ENCODE measurements at places on chromosomes 12 and 14.

DNA sequence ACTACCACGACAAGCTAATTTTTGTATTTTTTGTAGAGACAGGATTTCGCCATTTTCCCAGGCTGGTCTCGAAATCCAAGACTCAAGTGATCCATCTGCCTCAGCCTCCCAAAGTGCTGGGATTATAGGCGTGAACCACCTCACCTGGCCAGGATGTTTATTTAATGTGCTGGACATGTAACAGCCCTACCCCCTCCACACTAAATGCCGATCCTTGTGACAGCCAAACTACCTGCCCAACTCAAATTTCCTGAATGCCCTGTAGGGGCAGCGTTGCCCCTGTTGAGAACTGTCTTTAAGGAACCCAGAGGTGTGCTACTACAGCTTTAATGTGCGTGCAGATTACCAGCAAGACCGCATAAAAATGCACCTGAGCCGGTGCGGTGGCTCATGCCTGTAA is 48.1 kb downstream of the KCNK13 start:
- no peak for DNase-seq

GRCh38 chr14:42778984-42779383 is 1172.3 kb downstream of the LRFN5 start:
- no peak for DNase-seq

- DNase-seq, result no peak
Observed at GRCh38 chr12:4091016-4091743, 182.4 kb upstream of the CCND2 start.

DNA sequence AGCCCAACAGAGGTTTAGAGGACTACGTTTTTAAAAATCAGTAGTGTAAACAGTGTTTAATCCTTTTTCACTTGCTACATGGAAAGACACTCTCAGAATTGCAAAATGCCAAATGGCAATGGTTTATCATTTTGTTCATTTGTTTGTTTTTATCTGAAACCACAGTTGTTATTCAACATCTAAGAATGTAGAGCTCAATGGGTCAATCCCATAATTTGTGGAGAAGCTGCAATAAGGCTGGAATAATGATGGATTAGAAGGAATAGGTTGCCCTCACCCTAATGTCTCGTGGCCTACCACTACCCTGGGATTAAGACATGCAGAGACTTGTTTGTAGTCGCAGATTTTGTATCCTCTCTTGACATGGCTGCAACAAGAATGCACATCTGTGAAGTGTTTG is 115.7 kb downstream of the LLPH start:
- DNase-seq, result no peak

GRCh38 chr14:29645117-29645516 is 282.5 kb downstream of the PRKD1 start:
- DNase-seq, result no peak
